ENCODE measurements at places on chromosomes 7 and 10. TPM values are rescaled to one million over a fixed set of nuclear protein-coding genes. Genes with fewer than 3 reads are reported as not detected.

The ZNF727 gene
- total RNA-seq, result not detected

DNA sequence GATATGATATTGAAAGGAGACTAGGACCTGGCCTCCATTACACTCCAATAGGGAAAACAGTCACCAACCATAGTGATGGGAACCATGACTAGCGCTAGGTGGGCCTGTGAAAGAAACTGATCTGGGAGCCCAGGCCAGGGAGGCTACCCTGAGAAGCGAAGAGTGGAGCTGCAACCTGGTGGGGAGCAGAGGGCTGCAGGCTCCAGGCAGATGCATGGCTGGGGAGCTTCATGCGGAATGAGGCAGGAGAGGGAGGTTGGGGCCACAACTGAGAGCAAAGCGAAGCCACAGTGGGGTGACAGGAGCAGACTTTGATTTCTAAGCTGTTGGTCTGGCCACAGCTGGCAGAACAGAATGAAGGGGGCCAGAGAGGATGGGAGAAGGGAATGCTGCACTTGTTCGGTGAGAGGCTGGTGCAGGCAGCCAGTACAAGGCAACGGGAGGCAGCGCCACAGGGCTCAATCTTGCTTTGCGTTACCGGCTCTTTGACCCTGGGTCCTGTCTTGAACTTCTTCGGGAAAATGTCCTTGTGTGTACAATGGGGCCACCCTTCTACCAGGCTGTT is 88.4 kb downstream of the TACC2 start:
- no peak for DNase-seq

DNA sequence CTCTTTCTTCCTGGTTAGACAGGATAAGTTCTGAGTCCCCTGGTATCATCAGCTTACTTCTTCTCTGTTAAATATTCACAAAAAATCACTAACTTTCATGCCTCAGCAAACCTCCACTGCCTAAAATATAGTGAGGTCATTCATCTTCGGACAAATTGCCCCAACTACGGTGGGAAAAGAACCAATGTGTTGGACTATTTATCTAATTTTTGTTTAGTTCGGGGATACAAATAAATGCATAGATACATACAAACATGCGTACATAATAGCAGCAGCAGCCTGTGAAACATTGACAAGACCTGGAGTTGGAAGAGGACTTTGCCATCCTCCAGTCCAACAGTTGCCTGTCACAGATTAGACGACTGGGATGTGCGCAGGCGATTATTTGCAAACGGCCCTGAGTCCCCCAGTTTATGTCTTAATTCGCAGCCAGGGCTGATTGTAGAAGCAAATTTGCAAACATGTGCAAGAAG is 51.5 kb downstream of the EGFR start:
- no peak for DNase-seq

DNA sequence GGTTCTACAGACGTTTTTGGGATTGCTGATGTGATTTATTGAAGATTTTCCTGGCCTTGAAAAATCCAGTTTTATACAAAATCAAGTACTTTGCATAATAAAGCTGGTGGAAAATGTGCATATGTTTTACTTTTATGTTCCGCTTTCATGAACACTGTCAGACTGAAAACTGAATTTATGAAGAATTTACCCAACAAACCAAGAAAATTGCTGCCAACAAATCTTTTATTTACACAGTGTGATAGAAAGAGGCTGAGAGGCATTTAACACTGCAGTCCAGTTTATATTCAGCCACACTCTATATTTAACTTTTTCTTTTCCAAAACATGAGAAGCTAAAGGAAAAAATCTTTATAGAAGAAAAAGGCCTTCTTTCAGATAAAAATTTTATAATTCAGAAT is 35.4 kb upstream of the RSU1 start:
- DNase-seq, result no peak

The FAM25A gene
- total RNA-seq, result not detected

The STEAP2 gene
- total RNA-seq, result 2.3 TPM

DNA sequence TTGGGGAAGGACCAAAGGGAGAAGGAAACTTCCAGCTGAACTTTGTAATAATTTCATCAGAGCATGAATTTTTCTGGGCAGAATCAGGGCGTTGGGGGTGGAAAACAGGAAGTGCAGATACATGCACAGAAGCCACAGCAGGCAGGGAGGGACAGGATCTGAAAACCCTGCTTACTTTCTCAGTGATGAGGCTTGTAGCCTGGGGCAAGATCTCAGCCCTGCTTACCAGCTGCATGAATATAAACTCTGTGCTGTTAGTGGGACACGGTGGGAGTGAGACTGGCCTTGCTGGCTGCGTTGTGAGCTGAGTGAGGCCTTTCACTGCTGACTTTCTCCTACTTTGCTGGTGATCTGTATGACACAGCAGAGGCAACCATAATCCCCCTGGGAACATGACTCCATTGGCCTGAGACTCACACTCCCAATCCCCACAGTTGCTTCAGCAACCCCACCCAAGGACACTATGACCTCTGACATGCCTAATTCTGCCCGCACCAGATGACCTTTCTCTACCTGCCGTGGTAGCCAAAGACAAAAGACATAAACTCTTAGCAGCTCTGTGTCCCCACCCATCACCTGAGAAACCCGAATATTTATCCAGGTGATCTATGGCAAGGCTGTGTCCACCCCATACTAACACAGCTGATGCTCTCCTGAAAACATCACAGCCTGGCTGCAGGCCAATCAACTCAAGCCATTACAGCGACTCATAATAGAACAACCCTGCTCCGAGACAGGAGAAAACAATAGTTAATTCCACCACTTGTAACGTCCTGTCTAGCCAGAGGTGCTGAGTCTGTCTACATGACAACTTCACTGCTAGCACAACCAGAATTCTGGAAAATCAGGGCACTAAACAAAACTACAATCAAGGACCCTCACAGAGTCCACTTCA is 190.7 kb upstream of the CHRM2 start:
- no peak for DNase-seq

DNA sequence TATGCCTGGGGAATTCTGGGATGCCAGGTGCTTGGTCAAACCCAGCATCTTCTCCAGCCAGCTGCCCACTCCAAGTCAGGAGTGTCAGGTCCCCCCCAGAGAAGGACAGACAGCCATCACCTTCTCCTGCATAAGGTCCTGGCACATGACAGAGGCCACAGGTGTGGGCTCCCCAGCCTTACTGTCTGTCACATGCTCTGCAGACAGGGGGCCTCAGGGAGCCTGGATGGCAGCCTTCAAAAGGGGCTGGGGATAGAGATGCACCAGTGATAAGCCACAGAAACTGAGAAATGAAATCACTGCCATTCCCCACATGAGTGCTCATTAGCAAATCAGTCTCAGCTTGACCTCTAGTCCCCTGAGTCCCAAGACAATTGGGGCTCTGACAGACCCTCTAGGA is 72.9 kb downstream of the PLXNA4 start:
- DNase-seq, result no peak

- no peak for DNase-seq
Observed at GRCh38 chr10:67015225-67015624, 89.4 kb downstream of the LRRTM3 start.

GRCh38 chr10:92131275-92131820 is 159.5 kb downstream of the CPEB3 start:
- no peak for DNase-seq

- no peak for DNase-seq
Observed at GRCh38 chr10:47357131-47357582, 9.0 kb downstream of the RBP3 start.

The IGFBP3 gene
- 10.2 TPM for total RNA-seq

GRCh38 chr10:12844811-12845483 is 156.6 kb downstream of the CCDC3 start:
- peak; percentile 93 for DNase-seq

The MBLAC1 gene
- total RNA-seq, result 3.0 TPM

DNA sequence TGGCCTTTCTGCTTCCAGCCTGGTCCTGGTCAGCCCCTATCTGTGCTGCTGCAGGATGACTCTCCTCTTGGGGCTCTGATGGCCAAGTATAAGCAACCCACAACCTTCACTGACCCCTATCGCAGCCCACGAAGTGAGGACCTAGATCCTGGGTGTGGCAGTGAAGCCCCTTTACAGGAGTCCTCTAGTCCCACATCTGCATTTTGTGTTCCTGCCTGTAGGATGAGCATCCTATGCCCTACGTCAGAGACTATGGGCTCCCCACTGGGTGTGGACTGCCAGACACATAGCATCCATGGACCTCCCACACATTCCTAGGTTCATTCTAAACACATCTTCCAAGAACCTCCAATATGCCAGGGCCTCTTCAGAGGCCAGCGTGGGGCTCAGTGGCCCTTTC is 29.0 kb downstream of the ARHGAP22 start:
- no peak for DNase-seq

DNA sequence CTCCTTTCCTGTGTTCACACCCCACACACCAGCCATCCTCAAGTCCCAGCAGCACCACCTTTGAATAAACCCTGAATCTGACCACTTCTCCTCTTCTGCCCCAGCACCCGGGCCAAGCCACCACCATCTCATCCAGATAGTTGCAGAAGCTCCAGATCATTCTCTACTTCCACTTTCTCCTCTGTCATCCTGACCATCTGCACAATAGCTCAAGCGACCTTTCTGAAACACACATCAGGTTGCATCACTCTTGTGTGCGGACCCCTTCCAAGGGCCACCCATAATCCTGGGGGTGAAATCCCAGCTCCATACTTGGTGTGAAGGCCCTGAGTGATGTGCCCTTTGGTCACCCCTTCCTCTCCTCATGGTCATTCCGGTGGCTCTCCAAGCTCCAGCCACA is 187.4 kb upstream of the GALNT17 start:
- DNase-seq, result no peak

- no peak for DNase-seq
Observed at GRCh38 chr10:129764901-129765663, 199.0 kb downstream of the EBF3 start.

GRCh38 chr7:28358423-28358868 is 53.9 kb upstream of the CREB5 start:
- no peak for DNase-seq

The ACSM6 gene
- total RNA-seq, result not detected

GRCh38 chr10:124389613-124390361 is 28.9 kb downstream of the OAT start:
- DNase-seq, result no peak

The DLX6 gene
- not detected for total RNA-seq

GRCh38 chr10:62655337-62655994 is 149.1 kb upstream of the ADO start:
- DNase-seq, result no peak

The BICC1 gene
- total RNA-seq, result 1.7 TPM

The INA gene
- total RNA-seq, result 0.13 TPM

GRCh38 chr7:1100386-1100785 is 12.5 kb downstream of the GPER1 start:
- no peak for DNase-seq

DNA sequence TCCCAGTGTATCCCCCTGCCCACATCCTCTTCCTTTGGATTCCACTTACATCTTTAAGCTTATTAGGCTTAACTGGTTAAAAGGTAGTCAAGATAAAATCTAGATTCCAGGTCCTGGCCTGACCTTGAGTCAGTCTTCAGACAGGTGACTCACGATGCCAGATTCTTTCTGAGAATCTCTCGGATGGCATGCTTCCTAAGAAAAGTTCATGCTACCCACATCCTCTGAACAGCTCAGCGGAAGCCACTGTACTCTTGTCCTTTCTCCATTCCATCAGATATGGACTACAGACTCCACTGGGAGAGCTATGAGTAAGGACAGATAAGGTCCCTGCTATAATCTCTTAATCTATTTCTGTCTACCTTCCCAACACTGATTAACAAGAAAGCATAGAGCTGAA is 43.4 kb downstream of the DNMBP start:
- peak; percentile 87 for DNase-seq

DNA sequence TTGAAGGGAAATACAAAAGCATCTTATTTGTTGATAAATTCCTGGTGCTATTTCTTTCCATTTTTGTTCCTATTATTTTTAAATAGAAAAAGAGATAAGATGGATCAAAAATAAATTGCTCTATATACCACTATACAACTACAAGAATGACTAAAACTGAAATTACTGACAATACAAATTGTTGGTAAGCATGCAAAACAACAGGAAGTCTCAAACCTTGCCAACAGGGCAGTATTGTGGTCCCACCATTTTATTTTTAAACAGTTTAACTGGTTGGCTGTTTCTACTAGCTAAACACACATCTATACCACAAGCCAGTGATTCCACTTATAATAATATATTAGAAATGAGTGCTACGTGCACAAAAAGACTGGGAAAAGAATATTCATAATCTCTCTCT is 213.0 kb downstream of the JAZF1 start:
- DNase-seq, result no peak

DNA sequence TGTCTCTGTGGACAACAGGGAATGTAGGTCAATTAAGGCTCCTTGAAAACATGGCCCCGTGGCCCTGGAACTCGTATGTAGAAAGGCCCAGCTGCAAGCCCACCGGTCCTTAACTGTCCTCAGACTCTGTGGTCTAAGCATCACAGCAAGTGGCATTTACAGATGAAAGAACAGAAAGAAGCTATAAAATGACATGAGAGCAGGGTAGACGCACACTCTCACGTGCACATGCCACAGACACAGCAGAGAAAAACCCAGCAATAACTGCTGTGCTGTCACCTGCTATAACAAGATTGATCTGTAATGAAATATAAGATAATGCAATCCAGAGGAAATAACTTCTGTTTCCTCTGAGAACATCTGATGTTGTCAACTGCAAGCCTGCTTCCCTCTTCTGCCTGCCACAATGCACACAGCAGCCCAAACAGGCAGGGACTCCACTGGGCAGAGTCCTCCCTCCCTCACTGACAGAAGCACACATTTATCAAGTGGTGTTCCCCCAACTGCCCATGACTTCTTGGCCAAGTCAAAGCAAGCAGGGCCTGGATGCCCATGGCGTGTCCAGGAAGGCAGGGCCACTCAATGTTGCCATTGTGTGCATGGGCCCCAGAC is 63.9 kb downstream of the GFRA1 start:
- DNase-seq, result no peak

The ABCB8 gene
- total RNA-seq, result 37.9 TPM

The INSYN2A gene
- not detected for total RNA-seq

- no peak for DNase-seq
Observed at GRCh38 chr7:21543528-21544302, 876 bp downstream of the DNAH11 start.
